ENCODE measurements at places on chromosomes 5 and 9. TPM values are rescaled to one million over a fixed set of nuclear protein-coding genes. Genes with fewer than 3 reads are reported as not detected.

The OTP gene
- not detected for total RNA-seq

The CER1 gene
- not detected for total RNA-seq

The PRDM9 gene
- total RNA-seq: 0.08 TPM

The FOXD4L3 gene
- total RNA-seq: not detected

The ADAMTS12 gene
- total RNA-seq: 1.9 TPM

The PTPRD gene
- 29.4 TPM for total RNA-seq

The ZDHHC11B gene
- 6.1 TPM for total RNA-seq

DNA sequence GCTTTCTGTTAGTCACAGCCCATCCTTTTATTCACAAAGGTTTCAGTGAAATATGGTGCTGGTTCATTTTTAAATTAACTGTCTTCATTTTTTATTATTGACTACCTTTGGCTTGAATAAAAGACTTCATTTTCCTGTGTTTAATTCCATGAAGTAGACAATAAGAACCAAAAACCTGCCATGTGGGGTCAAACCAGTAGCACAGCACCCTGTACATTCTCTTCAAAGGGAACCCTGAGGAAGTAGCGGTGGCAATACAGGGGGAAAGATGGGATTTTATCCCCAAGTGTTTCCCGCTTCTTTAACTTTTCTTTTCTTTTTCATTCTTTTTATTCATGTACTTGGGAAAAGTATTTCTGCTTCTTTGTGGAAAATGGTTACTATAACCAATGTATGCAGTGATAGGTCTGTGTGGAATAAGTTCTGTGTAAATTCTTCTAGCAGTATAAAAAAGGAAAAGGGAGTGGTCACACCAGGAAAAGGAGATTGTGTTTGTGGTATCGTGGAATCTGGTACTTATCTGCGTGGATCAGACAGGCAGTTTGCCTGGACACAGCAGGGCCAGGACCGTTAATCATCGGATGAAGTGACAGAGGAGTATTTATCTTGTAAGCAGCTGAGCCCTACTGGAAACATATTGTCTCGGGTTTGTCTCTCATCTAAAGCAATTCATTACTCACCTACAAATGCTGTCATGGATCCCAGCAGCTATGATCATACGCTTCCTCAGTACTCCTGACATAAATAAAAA, 94.2 kb downstream of the PPIC start:
- DNase-seq: no peak

- no peak for DNase-seq
These were observed 115.6 kb downstream of the TTC39B start for GRCh38 chr9:15191378-15191777.

DNA sequence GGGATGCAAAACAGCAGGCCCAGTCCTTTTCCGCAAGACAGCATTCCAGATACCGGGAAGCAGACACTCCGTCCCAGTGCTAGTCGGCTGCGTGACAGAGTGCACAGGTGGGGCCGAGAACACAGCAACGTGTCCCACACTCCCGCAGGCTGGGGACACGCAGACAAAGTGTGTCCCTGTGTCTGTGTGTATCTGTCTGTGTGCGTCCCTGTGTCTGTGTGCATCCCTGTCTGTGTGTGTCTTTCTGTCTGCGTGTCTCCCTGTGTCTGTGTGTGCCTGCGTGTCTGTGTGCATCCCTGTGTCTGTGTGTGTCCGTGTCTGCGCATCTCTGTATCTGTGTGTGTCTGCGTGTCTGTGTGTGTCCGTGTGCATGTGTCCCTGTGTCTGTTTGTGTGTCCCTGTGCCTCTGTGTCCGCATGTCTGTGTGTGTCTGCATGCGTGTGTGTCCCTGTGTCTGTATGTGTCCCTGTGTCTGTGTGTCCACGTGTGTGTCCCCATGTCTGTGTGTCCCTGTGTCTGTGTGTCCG, 137.0 kb downstream of the MRPL36 start:
- DNase-seq: no peak

- DNase-seq: no peak
These were observed 443 bp downstream of the GABRB2 start for GRCh38 chr5:161546095-161546469.

DNA sequence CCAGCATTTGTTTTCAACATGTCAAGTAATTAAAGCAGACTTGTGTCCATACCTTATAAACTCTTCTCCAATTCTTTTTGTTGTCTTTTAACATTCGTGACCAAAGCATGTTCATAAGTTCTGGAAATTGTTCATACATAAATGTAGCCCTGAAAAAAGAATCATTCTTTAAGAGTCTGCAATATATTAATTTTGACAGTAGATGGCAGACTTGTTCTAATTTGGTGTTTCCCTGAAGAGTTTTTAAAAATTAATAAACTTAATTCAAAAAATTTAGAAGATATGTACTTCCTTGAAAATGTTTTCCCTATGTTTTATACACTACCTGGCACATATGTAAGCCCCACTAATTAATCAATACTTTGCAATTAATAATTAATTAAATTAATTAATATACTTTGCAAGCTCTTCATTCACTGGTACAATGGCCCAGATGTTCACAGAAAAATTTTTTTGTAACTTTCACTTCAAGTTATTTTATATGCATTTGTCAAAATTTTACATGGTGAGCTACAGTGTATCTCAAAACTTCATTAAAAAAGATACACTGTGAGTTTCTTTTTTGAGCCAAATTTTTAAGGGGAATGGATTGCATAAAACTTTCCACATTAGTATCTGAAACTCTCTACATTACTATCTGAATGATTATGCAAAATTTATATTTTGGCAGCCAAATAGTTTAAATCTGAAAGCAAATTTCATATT, 42.1 kb downstream of the CLINT1 start:
- DNase-seq: no peak

GRCh38 chr9:105881021-105881420, 186.7 kb downstream of the TMEM38B start:
- DNase-seq: no peak

DNA sequence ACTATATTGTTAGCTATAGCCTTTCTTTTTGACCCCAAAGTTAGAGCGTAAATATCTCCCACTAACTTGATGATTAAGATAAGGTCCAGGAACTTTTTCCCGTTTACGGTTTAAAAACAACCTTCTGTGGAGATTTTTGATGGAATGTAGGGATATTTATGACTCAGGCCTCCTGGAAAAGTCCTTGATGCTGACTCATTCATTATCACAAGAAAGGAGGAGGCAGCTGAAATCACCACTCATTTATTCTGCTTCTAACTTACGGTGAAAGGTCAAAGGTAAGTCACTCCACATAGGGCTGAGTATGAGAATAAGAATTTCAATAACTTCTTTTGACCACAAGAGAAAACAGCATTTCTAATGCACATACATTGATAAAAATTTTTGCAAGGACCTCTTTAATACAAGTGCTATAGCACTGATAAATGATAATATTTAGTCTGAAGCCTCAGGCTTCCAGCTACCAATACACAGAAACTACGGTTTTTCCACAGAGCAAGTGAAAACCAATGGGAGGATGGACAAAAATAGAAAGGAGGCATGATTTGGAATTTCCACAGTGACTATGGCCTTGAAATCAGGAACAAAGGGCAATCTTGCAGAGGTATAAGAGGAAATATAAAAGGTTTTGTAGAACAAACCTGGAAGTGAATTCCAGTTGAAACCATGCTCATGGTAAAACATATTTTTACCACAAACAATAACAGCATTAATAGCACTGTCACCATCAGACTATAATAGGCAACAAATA, 146.5 kb downstream of the PPP2R2B start:
- no peak for DNase-seq

DNA sequence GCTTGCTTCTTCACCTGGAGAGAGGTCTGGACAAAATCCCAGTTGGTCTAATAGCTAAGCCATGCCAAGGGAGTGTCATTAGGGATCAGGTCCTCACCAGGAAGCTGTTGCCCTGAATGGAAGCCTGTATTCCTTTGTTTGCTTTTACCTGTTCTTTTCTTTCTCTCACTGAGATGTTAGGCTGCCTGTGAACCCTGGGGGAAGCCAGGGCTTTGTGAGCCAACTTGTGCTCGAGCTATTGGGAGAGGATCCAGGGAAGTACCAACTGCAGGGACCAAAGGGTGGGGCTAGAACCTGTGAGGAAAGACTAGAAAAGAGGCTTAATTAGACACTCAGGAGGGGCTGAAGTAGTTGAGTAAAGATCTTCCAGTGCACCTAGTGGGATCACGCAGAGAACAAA, 451.2 kb upstream of the TLE4 start:
- no peak for DNase-seq

DNA sequence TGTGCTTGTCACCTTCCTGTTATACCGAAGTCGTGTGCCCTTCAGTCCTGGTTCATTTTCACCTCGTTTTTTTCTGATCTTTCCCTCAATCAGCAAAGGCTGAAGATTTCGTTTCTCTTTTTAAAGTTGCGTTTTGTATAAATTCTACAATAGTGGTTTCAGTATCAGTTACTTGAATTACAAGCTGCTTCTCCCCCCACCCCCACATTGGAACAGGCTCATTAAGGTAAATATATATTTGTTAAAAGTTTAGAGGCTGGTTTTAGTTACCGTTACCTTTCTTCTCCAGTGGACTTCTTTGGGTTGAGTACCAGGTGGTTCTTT, 881 bp downstream of the SUB1 start:
- no peak for DNase-seq

GRCh38 chr9:4124266-4124665, 175.6 kb downstream of the GLIS3 start:
- DNase-seq: no peak

DNA sequence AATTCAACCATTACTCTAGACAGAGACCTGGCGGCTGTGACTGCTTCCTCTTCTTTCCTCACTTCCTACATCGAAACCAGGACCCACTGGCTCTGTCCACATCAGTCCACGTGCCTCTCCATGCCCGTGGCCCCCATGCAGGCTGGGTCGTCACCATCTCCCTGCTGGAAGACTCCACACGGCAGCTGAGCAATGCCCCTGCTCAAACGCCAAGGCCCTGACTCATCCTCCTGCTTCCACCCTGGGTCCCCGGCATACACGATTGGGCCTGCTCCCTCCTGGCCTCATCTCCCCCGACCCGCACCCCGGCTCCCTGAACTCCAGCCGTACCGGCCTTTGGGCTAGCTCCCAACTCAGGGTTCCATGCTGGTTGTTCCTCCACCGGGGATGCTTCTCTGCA, 67.2 kb upstream of the IER5L start:
- no peak for DNase-seq

DNA sequence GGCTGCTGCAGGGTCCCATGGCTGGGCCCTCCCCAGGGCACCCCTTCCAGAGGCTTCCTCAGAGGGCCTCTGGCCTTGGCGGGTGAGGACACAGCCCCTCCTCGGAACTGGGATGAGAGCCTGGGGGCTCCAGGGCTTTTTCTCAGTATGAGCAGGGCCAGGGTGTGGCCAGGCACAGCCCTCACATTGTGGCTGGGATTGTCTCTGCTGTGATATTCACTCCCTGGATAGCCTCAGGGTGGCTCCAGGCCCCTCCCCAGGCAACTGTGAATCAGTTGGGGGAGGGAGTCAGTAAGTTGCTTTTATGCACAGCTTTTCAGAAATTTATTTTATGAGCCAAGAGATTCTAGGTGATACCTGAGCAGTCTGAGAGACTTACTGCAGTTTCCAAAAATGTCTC, 135.7 kb downstream of the CACNA1B start:
- DNase-seq: no peak
